ENCODE measurements at places on chromosomes 2 and 18.

- no peak for DNase-seq
Observed at GRCh38 chr2:225196579-225196978, 154.3 kb upstream of the DOCK10 start.

DNA sequence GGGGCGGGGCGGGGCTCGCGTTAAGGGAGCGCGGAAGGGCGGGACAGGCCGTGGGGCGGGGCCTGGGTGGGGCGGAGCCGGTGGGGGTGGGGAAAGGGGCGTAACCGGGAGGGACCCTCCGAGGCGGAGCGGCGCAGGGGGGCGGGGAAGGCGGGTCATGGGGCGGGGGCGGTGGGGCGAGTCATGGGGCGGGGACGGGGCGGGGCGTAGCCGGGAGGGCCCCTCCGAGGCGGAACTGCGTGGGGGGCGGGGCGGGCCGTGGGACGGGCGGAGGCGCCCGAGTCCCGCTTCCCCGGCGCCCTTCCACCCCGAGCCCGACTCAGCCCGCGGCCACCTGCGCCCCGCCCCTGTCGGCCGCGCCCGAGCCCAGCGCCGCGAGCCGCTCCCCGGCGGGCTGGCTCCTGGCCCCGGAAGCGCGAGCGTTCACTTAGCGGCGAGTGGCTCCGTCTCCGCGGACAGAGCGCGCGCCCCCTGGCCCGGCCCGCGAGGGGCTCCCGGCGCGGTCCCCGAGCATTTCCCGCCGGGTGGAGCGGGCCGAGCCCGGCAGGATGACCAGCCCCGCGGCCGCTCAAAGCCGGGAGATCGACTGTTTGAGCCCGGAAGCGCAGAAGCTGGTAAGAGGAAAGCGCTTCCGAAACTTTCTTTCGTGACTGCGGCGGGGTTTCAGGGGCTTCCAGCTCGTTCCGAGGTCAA lies 64.7 kb downstream of the LRRFIP1 start:
- DNase-seq: peak; percentile 77

- DNase-seq: no peak
Observed at GRCh38 chr2:112181571-112182290, 43.5 kb downstream of the FBLN7 start.

DNA sequence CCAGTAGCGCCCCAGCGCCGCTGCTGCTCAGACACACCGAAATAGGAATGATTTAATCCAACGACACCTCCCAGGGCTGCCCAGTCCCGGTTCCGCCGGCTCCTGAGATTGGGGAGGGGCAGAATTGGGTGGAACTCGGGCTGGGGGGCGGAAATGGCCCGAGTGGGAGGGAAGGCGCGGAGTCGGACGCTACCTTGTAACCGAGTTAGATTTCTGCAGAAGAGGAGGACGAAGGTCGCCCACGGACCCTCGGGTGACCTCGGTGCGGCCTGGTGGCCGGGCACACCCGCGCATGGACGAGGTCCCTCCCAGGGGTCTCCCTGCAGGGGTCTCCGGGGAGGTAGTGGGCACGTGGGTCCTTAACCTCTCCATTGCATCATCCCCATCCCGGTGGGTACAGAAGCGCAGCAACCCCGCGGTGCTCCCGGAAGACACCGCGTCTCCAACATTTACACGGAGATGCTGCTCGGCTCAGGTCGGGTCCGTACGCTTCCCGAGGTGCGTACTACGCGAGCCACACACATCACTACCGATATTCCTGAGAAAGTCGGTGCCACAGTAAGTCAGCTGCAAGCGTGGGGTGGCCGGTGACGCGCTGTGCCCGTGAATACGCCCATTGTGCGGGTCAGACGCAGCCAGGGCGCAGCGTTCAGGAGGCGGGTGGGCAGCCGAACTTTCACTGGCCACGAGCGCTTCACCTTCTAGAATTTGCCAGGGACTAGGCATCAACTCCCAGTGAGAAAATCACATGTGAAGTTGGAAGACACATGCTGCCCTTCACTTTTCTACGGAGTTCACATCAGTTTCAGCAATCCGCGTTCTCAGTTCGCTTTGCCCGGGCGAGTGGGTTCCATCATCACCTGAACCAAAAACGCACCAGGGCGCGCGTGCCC lies 3.0 kb downstream of the ZNF516 start:
- DNase-seq: peak; percentile 43

GRCh38 chr2:168300460-168300859 lies 53.1 kb upstream of the STK39 start:
- no peak for DNase-seq

DNA sequence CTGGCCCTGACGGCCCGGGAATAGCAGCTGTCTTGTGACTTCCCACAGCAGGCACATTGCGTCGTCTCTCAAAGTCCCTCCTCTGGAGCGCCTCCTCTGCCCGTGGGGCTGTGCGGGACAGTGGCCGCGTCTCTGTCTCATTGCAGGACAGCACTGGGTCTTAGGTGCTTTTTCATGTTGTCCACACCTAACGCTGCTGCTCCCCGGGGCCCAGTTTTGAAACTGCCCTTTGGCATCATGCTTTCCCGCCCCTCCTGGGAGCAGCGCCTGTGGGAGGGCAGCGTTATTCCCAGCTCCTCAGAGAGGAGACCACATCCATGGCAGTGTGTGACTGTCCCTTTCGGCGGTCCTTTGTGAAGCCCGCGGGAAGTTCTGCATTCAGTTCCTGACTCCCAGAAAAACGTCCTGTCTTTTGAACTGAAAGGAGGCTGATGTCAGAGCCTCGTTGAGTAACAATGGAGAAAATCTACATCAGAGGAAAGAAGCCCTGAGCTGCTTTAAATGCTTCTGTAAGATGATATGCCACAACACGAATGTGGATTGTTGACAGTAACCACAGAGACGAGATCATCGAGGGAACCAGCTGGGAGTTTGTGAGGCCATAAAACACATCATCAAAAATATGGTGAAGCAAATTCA lies 226.0 kb downstream of the FAM210A start:
- DNase-seq: peak; percentile 53

DNA sequence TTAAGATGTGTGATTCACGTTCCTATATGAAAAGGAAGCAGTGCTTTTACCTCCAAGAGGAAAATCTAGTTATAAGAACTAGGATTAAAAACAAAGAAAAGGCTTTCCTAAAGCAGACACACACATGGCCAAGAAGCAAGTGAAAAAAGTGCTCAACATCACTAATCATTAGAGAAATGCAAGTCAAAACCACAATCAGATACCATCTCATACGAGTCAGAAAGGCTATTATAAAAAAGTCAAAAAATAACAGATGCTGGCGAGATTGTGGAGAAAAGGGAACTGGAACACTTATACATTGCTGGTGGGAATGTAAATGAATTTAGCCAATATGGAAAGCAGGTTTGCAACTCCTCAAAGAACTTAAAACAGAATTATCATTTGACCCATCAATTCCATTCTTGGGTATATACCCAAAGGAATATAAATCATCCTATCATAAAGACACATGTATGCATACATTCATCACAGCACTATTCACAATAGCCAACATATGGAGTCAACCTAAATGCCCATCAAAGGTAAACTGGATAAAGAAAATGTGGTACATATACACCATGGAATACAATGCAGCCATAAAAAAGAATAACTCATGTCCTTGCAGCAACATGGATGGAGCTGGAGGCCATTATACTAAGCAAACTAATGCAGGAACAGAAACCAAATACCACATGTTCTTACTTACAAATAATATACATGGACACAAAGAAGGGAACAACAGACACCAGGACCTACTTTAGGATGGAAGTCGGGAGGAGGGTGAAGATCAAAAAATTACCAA lies 285.3 kb downstream of the RAD51AP2 start:
- DNase-seq: no peak

GRCh38 chr2:163171786-163172530 lies 333.4 kb upstream of the KCNH7 start:
- no peak for DNase-seq

GRCh38 chr2:39781697-39782096 lies 2.6 kb upstream of the THUMPD2 start:
- DNase-seq: no peak

- no peak for DNase-seq
Observed at GRCh38 chr2:27053321-27053720, 1.9 kb downstream of the AGBL5 start.

GRCh38 chr2:65350651-65351056 lies 81.7 kb downstream of the SPRED2 start:
- DNase-seq: no peak

GRCh38 chr18:46550609-46551008 lies 106.4 kb downstream of the LOXHD1 start:
- no peak for DNase-seq

GRCh38 chr2:112182581-112183034 lies 44.4 kb downstream of the FBLN7 start:
- no peak for DNase-seq

GRCh38 chr2:199464606-199465352 lies 7.0 kb upstream of the SATB2 start:
- no peak for DNase-seq

DNA sequence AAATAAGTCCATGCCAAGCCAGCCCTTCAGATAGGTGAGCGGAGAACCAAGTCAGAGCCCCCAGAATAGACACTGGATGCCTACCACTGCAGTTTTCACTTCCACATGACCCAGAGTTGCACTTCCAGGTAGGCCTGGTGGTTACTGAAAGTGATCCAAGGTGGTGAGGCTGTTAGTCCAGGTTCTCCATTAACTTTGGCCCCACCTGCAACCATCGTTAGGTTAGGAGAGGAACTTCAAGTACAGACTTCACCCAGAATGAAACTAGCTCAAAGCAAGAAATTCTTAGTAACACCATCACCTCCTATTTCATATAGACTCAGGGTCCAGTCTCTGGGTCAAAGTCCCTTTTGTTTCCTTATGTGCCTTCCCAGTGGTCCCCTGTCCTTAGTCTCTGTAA lies 293.1 kb upstream of the ID2 start:
- no peak for DNase-seq

GRCh38 chr18:44536619-44537018 lies 144.1 kb upstream of the SETBP1 start:
- no peak for DNase-seq

DNA sequence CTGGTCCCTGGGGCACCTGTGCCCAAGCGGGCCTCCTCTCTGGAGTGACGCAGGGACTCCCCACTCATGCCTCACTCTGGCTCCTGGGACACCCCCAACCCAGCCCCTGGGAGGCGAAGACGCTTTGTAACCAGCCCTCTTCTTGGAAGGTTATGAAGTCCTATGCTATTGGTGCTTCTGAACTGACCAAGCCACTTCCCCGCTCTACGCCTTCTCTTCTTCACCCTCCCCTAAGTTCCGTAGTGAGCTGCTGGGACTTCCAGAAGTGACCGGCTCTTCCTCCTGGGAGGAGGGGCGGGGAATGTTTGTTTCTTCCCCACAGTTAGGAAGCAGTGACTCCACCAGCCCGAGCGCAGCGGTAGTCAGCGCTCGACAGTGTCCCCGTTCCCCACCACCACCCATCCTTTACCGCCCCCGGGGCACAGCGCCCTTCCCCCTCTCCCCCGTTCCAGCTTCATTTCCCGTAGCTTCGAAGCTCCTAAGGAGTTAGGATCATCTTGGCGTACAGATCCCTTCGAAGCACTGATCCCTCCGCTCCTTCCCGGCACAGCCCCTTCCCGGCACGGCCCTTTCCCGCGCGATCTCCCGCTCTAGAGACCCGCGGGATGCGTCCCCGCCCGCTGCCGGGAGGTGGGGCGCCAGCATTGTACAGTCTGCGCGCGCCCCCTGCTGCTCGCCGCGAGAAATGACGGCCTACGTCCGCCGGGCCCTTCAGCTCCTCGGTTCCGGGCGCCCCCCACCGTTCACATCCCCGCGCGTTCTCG lies 25.3 kb upstream of the NOTO start:
- peak; percentile 72 for DNase-seq
